ENCODE measurements at places on chromosomes 3 and 15.

DNA sequence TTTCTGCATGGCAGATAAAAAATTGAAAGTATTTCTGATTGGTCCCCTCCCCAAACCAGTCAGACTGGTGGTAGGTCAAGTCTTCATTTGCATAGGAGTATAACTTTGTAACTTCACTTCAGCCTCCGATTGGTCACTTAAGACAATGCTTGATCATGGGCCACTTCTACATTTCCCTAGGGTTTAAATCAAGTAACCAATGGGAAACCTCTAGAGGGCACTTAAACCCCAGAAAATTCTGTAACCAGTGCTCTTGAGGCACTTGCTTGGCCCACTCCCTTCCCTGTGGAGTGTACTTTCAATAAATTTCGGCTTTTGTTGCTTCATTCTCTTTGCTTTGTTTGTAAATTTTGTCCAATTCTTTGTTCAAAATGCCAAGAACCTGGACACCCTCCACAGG, 225.5 kb downstream of the ARPP21 start:
- DNase-seq: no peak

GRCh38 chr15:93614386-93615104, 525.5 kb upstream of the RGMA start:
- DNase-seq: no peak

DNA sequence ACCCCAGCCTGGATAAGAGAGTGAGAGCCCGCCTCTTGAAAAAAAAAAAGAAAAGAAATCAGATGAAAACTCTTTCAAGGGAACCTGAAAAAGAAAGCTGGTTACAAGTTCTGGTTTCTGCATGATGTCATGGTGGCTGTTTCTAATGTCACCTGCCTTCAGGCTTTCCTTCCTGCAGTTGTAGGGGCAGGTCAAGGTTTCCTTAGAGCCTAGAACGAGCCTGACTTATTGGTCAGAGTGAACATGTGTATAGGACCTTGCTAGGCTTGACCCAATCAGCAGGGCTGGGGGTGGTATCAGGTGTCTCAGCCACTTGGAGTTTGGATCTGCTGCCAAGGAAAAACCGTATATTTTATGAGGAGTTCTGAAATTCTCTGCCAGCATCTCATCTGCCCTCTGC, 3.8 kb downstream of the IVD start:
- no peak for DNase-seq

DNA sequence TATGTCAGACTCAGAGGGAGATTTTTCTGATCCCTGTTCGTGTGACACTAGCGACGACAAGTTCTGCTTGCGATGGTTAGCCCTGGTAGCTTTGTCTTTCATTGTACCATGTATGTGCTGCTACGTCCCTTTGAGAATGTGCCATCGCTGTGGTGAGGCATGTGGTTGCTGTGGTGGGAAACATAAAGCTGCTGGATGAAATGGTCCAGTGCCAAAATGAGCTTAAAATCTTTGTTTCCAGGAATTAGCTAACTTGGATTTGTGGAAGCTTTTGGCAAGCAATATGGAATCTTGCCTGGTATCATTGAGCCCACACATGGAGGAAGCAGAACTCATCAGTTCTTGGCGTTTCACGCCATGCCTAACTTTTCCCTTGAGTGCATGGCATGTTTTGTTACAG, 98.8 kb downstream of the SPRED1 start:
- no peak for DNase-seq

- DNase-seq: no peak
Measured at GRCh38 chr3:152445212-152445611, 176.5 kb downstream of the MBNL1 start.

DNA sequence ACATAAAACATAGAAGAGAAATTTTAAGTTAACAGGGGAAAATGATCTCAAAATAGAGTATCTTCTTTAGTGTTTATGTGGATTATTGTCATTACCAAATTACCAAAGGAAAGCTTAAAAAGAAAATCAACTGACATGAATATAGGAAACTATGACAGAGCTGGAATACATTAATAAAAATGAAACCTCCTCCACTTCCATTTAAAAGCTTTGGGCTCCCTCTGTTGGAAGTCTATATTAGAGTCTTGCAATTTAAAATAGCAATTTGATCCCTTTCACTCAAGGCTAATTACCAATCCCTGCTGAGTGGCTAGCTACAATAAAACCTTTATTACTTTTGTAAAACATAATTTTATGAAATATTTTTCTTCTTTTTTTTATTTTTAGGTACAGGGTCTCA, 61.4 kb upstream of the IMPG2 start:
- DNase-seq: no peak

GRCh38 chr15:33551860-33552259, 241.1 kb downstream of the RYR3 start:
- no peak for DNase-seq

GRCh38 chr3:63470745-63471144, 181.7 kb upstream of the SNTN start:
- DNase-seq: no peak

DNA sequence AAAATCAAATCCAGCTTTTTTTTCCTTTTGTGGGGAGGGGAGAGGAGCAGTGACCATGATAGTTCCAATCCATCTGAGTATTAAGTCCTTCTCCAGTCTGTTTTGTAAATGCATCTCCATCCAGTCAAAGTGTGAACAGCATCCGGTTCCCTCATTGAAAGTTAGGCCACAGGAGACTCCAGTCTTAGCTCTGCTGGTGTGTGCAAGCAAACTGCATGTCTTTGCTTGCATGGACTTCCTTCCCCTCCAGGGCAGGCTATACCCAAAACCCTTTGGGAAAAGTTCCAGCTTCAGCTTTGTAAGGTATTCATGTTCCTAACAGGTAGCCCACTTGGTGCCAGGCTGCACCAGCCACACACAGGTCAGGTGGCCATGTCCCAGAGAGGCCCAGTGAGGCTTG, 3.1 kb upstream of the MAN2C1 start:
- no peak for DNase-seq

DNA sequence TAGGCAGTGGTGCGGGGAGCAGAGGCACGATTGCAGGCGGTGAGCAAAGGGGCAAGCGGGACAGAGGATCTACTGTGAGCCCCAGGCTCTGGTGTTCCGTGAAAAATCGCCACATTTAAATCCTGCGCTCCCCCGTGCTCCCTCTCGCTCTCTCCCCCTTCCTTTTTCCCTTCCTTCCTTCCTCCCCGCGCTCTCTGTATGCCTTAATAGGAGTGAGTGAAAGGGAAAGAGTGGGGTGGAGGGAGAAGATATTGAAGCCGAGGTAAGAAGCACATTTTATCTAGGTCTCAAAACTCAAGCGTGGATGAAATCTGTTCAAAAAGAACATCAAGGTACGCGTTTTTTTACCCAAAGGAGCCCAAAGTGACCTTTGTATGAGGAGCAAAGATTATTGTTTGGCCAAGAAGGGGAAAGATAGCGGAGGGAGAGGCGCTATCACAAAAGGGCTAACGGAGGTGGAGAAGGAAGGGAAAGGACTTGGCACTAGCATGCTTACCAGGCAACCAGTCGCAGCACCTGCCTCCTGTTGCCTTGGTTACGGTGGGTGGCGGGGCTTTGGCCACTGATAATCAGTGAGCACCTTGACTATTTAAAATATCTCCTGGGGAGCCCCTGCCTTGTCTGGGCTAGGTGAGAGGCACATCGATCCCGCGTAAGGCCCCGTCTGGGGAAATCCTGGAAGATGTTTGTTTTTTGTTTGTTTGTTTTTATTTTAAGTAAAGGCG, 14.9 kb upstream of the AEN start:
- no peak for DNase-seq

DNA sequence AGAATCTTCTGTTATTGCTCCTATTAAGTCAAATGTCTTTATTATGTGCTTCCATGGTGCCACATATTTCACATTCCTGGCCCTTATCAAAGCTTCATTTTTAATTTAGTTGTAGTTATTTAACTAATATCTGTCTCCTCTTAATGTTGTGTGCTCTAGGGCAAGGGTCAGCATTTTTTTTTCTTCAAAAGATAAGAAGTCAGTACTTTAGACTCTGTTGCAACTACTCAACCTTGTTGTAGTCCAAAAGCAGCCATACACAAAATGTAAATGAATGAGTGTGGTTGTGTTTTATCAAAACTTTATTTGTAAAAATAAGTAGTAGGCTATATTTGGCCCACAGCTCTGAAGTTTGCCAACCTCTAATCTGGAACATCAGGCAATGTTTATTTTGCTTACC, 394.7 kb upstream of the CBLB start:
- no peak for DNase-seq

DNA sequence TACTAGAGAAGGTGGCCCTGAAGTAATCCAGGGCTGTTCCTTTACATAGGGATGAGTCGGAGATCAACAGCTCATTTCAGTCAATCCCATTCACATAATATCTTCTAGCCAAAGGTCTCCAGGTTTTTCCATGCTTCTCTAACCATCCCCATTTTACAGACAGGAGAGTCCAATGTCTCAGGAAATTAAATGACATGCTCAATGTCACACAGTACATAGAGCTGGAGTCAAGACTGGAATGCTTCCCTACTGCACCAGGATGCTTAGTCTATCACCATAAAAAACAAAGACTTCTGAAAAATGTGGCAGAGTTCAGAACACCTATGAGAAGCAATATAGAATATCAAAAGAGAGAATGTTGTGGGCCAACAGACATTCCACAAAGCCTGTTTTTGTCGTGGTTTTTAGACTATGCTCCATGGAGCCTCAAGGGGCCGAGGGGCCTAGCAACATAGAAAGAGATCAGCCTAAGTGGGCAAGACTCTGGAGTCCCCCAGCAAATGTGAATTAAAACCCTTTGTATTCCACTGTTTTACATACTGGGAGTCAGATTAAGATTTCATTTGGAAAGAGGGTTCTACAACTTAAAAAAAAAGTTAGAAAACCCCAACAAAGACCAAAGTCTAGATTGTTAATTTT, 122.0 kb downstream of the THRB start:
- no peak for DNase-seq

- DNase-seq: no peak
Measured at GRCh38 chr15:100686021-100686724, 83.8 kb downstream of the ASB7 start.

DNA sequence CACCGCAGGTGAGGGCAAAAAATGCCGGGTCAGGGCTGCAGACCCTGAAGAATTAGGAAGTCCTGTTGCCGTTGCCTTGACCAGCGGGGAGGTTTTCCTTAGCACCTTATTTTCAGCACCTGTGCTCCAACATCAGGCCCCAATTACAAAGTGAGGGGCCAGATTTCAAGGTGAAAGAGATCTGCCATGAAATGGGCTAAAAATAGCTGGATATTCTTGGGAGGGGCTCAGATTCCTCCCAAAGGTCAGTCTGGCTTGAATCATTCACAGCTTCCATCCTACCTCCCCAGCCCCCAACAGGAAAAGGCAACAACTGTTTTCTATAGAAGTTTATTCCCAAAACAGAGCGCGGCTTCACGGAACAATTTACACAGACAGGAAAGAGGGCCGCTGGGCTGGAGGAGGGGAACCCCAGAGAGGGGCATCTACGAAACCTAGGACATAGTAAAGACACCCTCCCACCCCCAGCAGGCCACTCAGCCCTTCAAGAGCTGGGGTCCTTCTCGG, 941 bp upstream of the SLC26A6 start:
- no peak for DNase-seq

- no peak for DNase-seq
Measured at GRCh38 chr3:108131475-108132134, 40.8 kb upstream of the CD47 start.

- no peak for DNase-seq
Measured at GRCh38 chr3:149628957-149629670, 28.7 kb downstream of the WWTR1 start.

- no peak for DNase-seq
Measured at GRCh38 chr15:92538115-92538514, 117.5 kb downstream of the FAM174B start.

GRCh38 chr15:40554161-40554525, 10.7 kb downstream of the CCDC32 start:
- no peak for DNase-seq

GRCh38 chr3:40268802-40269524, 40.5 kb upstream of the EIF1B start:
- DNase-seq: no peak

DNA sequence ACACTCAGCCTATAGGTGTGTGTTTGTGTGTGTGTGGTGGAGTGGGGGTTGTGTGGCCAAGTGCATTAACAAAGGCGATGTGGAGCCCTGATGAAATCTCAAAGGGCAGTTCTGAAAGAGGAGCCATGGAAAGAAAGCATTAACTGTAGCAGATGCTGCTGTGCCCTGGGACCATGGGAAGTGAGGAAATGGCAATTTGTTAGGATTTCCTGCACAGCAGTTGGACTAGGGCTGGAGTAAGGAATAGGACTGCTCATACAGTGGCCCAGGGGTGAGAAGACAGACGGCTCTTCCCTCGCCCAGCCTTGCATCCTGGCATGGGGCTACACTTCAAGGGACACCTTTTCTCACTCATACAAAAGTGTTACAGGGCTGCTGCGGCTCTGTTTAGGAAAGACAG, 12.3 kb upstream of the ZBTB38 start:
- no peak for DNase-seq

GRCh38 chr3:189204937-189205336, 33.2 kb downstream of the TPRG1 start:
- no peak for DNase-seq

GRCh38 chr3:62134061-62134496, 239.3 kb downstream of the FEZF2 start:
- no peak for DNase-seq

GRCh38 chr3:113153499-113154107, 57.8 kb upstream of the BOC start:
- DNase-seq: no peak

DNA sequence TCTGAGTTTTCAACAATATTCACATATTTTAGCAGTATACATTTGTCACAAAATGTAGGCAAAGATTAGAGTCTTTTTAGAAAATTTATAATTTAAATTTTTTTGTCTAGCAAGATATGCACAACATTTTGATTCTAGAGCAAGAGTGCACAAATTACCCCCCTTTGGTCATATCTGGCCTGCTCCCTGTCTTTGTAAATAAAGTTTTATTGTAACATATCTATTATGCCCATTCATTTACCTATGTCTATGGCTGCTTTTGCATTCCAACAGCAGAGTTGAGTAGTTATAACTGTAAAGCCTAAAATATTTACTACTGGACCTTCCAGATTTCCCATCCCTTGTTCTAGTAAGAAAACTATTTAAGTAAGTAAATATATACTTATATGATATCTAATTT, 430.7 kb downstream of the EDEM1 start:
- DNase-seq: no peak

DNA sequence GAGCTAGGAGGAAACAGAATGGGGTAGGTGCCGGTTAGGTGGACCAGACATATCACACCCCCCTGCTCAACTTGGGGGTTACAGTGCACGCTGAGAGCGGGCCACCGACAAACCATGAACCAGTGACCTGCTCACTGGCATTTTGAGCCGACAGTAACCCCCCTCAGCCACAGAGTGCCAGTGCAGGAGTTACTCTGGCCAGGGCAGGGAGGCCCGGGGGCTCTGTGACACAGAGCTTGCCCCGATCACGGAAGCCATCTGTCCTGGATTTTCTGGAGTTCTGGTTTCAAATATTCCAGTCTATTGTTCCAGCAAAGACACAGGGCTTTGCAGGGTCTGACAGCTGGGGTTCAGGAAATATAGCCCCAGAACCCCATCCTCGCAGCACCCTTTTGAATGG, 225.2 kb downstream of the VPS13C start:
- no peak for DNase-seq

- DNase-seq: no peak
Measured at GRCh38 chr15:77553695-77554094, 79.0 kb downstream of the LINGO1 start.

All from activated T-cell treated with anti-CD3 and anti-CD28 coated beads for 48 hours (primary cell).